D341Med (cell line): ENCODE measurements at places on chromosomes 11 and 22.

DNA sequence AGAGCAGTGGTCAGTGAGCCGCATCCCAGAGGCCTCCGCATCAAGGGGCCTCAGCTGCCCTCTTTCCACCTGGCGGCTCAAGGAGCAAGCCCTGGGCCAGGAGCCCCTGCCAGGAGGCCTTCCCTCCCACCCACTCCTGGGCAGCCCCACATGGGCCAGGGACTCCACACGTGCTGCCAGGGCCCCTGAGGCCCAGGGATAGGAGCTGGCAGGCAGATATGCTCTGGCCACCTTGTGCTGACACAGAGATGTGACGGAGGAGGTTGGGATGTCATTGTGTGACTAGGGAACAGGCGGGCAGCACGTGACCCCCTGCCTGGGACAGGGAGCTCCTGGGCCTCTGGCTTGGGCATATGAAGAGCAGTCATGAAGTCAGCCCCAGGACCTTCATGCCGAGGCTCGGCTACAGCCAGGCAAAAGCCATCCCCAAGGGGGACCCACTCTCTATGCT is 77.9 kb downstream of the PIWIL3 start:
- no peak for DNase-seq

- no peak for DNase-seq
Observed at GRCh38 chr22:33504941-33505625, 415.2 kb downstream of the LARGE1 start.

- DNase-seq = peak; percentile 85
Observed at GRCh38 chr22:25942856-25943411, 200.9 kb downstream of the MYO18B start.

- no peak for DNase-seq
Observed at GRCh38 chr22:48301421-48301820, 1526.3 kb downstream of the BRD1 start.

DNA sequence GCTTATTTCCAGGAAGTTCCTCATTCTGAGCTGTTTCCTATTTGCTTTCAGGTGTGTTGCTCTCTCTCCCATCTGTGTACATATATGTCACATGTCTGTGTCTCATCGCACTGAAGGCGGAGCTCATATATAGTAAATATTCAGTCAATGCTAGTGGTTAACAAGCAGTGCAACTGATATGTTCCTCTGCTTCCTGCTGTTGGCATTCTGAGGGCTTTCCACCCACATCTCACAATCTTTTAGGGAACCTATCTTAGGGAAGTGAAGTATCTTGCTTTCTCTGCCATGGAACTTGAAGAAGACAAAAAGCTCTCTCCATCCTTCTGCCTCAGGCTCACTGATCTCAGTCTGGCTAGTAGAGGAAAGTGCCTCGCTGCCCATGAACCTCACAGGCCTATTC is 139.8 kb downstream of the TTC17 start:
- DNase-seq = no peak

- no peak for DNase-seq
Observed at GRCh38 chr11:94806419-94806818, 38.3 kb downstream of the AMOTL1 start.

GRCh38 chr11:126186708-126187529 is 24.5 kb downstream of the RPUSD4 start:
- no peak for DNase-seq

- DNase-seq = no peak
Observed at GRCh38 chr22:27740202-27740748, 61.3 kb downstream of the MN1 start.

DNA sequence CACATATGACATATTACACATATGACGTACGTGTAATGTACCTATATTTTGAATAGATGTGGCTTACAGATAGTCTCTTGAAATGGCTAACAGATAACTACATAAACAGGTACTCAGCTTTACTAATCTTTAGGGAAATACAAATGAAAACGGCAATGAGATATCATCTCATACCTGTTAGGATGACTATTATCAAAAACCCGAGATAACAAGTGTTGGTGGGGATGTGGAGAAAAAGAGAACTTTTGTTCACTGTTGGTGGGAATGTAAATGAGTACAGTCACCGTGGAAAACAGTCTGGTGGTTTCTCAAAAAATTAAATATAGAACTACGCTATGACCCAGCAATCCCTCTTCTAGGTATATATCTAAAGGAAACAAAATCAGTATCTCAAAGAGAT is 247.6 kb downstream of the ETS1 start:
- DNase-seq = no peak

DNA sequence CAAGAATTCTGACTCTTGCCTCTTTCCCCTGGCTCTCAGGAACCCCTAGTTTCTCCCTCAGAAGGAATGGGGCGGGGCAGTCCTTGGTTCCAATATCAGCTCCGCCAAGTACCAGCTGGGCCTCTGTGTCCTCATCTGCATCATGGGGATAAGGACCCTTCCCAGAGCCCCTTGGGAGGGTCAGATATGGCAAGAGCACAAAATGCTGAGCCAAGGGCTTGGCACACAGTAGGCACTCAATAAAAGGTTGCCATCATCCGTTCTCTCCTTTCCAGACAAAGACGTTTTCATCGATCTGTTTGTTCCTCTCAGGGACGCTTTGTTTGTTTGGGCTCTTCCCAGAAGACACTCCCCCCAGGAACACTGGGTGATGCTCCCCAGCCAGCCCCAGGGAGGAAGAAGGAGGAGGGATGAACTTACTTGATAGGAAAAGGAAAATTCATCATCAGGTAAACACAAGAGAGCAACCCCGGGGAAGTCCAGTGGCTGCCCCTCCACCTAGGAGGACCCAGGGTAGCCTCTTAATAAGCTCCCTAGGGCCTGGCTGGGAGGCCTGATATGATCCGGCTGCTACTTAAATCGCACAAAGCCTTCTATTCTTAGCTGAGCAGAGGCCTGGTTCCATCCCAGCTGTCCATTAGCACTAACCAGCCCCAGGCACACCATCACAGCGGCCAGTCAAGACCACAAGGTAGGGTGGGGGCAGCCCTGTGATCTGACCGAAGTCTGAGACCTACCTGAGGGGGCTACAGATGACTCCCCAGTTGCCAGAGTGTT is 19.6 kb downstream of the GDPD5 start:
- DNase-seq = peak; percentile 62
